ENCODE measurements at places on chromosomes 7 and 10.

- DNase-seq = no peak
These were observed 39.0 kb downstream of the DIP2C start for GRCh38 chr10:650441-650851.

- DNase-seq = no peak
These were observed 64.7 kb downstream of the ZMIZ1 start for GRCh38 chr10:79133416-79133815.

DNA sequence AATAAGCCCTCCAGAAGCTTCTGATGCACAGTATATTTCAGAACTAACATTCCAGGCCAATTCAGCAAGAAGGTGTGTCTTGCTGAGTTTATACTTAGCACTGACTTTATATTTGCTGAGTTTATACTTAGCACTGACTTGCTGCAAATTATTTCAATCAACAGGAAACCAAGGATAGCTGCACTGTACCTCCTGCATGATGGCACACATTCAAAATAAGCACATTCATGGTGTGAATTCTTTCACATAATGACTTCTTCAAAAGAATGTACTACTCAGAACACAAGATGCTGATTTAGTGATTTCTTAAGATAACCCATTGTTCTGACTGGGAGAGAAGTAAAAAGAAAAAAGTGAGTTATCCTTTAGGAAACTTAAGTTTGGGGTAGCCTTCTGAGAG is 52.0 kb downstream of the JAZF1 start:
- DNase-seq = no peak

- no peak for DNase-seq
These were observed 213.7 kb downstream of the FOXP2 start for GRCh38 chr7:114628362-114628761.

GRCh38 chr7:158080899-158081445 is 506.7 kb downstream of the PTPRN2 start:
- no peak for DNase-seq

- no peak for DNase-seq
These were observed 158.8 kb downstream of the NXPH1 start for GRCh38 chr7:8592167-8592566.

DNA sequence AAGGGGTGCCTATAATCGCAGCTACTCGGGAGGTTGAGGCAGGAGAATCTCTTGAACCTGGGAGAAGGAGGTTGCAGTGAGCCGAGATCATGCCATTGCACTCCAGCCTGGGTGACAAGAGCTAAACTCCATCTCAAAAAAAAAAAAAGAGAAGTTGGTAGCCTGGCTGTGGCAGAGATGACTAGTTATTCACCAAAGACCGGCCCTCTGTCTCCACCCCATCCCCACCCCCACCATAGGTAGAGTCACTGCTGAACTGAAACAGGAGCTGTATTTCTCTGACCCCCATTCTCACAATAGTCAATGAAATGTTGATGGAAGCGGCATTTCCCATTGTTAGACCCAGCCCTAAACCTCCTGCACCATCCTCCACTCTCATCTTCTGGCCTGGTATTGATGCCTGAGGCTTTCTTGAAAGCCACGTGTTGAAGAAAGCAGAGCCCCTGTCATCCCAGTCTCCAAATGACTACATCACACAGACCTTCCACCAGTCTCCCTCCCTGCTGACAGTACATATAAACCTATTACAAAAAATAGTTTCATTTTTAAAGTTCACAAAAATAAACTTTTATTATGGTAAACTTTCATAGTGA is 9.4 kb upstream of the PIK3CG start:
- no peak for DNase-seq

DNA sequence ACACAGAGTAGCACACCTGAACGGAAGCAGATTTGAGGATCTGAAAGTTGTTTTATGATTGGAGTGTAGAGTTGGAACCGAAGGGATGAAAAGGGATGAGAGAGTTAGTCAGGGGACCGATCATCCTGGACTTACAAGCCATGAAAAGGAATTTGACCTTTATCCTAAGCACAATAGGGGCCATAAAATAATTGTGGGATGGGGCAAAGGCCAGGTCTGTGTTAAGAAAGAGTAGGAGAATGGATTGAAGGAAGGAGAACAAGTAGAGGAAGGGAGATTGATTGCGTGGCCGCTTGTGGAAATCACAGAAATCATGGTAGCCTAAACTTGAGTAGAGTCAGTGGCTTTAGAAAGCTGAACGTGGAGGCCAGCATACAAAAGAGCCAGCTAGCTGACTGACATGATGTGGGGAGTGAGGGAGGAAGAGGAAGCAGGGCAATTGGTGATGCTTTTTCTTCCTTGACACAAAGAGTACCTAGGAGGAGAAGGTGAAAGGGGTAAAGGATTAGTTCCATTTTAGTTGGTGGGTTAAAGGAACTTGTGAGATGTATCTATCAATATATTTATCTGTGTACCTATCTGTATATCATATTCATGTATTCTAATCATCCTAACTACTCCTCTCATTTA is 67.1 kb upstream of the RPA3 start:
- DNase-seq = no peak

- no peak for DNase-seq
These were observed 27.7 kb downstream of the MET start for GRCh38 chr7:116699722-116700120.

DNA sequence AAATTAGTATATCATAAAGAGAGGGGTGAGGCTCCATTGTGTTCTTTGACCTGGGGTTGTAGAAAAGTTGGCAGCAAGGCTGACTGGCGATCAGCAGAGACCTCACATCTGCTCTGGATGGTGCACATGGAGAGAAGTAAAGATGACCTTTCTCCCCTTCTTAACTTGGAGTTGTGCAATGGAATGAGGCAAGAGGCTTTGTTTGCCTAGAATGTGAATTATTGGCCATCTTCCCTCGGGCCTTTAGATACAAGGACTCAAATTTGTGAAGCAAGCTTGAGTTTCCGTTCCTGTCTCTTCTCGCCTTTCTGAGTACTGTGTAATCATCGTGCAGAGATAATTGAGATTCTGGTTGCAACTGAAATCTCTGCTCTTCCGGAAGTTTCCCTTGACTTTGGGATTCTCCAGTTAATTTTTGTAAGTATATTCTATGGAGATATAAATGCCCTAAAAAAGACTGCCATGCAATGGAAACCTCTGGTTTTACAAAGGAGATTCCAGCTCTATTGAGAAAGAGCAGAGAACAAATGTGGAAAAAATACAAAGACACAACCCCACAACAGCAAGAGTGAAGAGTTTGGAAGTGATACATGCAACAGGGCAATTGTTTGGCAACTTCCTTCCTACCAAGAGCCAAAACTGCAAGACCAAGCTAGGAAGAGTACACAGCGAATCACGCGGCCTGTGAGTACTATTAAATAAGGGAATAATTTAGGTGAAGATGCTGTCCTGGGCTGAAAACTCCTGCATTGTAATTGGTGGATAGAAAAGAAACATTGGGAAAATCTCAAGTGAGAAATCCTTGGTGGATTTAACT is 542.3 kb upstream of the NRP1 start:
- no peak for DNase-seq

GRCh38 chr7:108294595-108294994 is 161.6 kb downstream of the NRCAM start:
- DNase-seq = peak; percentile 20

DNA sequence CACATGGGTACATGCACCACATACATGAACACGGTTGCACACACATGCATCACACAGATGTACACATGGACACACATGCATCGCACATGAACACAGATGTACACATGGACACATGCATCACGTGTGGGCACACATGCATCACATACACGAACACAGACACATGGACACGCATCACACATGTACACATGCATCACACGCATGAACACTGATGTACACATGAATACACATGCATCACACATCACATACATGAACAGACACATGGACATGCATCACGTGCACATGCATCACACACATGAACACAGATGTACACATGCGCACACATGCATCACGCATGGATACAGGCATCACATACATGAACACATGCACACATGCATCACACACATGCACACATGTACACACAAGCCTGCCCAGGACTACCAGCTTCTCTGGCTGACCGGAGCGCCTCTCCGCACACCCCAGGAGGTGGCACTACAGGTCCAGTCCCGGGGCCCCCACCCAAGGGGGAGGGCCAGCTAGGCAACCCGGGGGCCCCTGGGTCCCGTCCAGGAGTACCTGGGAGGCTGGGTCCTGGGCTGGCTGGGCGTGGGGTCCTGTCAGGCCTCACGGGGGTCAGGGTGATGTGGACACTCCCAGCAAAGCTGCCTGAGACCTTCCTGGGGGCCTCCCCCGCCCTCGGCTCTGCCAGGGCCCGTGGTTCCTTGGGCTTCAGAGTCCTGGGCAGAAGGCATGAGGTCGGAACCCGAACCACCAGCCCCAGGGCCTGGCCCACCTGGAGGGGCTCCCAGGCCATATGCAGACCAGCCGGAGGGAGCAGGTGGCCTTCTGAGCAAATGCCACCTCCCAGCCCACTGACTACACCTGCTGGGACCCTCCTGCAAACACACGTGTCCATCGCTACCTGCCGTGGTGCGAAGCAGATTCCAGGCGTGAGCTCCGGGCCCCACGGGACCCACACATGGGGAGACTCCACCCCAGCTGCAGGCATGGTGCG is 19.6 kb downstream of the MICALL2 start:
- DNase-seq = no peak

DNA sequence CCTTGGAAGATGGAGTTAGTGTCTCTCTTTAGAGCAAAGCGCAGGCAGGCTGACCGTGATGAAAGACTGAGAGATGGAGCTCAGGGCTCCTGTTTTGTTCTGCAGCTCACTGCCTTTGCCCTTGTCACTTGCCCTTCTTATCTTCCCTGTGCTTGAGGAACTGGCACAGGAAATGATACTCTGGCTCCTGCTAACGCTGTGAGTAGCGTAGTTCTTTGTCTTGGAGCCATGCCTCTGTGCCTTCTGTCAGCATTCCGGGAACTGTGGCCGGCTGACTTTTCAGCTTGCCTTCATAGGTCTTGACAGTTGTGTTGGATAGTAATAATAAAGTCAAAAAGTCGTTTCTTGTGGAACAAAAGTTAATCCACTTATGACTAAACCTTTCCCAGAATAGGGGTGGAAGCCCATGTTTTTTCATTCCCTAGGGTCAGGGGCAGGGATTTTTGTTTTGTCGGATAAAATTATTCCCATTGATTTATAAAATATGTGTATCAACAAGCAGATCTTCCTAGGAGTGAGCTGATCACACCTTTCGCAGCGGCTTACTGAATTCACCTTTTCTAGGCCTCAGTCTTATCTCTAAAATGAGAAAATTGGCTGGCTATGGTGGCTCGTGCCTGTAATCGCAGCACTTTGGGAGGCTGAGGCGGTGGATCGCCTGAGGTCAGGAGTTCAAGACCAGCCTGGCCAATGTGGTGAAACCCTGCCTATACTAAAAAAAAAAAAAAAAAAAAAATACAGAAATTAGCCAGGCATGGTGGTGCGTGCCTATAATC is 16.6 kb upstream of the TMEM236 start:
- DNase-seq = no peak

DNA sequence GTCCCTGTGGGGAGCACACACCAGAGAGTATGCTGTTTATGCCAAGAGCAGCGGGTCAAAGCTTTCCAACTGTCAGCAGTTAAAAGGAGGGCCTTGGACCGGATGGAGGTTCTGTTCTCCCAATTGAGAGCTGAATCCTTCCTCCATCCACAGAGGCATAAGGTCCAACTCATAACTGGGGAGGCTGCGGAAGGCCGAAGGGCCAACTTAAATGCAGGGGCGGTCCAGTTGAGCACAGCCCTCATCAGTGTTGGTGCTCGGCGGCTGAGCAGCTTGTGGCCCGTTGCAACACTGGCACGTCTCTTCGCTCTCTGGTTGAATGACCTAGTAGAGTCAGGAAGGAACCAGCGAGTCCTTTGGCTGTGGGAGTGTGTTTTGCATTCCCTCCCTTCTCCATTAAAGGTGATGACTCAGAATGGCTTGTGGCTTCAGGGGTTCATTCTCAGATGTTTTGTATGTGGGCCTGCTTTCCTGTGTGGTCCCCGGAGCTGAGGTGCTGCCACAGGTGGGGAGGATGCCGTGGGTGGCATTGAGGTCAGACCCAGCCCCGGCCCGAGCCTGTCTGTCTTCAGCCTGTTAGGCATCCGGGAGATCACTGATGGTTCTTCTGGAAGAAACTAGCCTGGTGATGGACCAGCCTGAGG is 44.8 kb upstream of the DMBT1 start:
- no peak for DNase-seq

GRCh38 chr10:4786043-4786839 is 39.8 kb upstream of the AKR1E2 start:
- no peak for DNase-seq

- no peak for DNase-seq
These were observed 1.2 kb downstream of the KLF6 start for GRCh38 chr10:3783682-3784432.

DNA sequence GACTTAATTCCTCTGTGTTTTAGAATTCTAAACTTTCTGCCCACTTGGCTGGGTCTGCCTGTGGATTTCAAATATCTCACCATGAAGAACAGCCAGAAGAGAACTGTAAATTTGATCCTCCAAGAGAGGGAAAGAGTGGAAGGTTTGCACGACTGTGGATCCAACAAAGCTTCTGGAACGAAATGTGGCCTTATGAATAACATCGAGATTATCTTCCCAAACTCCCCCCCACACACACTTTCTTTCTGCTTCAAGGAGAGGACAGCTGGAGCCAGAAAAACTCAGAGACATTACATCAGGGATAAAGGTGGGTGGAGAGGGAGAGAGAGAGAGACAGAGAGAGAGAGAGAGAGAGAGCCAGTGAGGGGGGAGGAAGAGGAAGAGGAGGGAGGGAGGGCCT is 570.1 kb upstream of the MGMT start:
- no peak for DNase-seq

DNA sequence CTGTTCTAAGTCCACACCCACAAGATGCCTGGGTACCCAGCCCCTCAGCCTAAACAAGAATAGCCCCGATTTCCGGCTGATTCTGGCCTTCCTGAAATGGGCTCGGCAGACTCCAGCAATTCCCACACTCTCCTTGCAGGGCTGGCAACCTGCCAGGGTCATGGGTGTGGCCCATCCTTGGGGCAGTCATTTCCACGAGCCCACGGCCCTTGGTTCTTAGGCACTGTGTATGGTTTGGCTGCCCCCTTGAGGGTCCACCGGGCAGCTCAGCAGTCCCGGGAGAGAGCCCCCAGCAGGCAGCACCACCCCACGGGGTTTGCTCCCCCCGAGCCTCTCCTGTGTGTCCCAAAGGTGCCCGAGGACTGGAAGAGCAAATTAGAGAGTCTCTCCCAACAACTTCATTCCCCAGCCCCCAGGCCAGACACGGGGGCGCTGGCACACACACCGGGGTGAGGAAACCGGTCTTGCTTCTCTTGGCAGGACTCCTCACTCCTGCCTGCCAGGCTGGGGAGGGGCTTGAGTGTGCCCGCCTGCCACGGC is 142.2 kb downstream of the EMX2 start:
- DNase-seq = no peak

DNA sequence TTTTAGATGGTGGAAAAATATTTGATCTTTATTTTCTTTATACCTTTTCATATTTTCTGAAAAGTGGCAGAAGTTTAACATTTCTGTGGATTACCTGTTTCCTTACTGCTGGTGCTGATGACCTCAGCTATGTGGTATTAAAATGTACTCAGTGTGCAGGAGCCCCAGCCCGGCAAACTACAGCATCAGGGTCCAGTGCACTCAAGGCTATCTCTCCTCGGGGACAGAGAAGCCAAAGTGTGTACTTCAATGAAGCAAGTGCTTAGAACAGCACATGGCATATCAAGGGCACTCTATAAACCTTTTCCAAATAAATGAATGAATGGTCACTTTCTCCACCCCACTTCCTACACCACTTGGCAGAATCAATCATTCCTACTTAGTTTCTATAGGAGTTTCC is 111.8 kb downstream of the HIP1 start:
- no peak for DNase-seq

GRCh38 chr7:12328888-12329770 is 74.5 kb downstream of the VWDE start:
- DNase-seq = no peak
